Naive B cell (primary cell): ENCODE measurements at places on chromosomes 3 and 15.

DNA sequence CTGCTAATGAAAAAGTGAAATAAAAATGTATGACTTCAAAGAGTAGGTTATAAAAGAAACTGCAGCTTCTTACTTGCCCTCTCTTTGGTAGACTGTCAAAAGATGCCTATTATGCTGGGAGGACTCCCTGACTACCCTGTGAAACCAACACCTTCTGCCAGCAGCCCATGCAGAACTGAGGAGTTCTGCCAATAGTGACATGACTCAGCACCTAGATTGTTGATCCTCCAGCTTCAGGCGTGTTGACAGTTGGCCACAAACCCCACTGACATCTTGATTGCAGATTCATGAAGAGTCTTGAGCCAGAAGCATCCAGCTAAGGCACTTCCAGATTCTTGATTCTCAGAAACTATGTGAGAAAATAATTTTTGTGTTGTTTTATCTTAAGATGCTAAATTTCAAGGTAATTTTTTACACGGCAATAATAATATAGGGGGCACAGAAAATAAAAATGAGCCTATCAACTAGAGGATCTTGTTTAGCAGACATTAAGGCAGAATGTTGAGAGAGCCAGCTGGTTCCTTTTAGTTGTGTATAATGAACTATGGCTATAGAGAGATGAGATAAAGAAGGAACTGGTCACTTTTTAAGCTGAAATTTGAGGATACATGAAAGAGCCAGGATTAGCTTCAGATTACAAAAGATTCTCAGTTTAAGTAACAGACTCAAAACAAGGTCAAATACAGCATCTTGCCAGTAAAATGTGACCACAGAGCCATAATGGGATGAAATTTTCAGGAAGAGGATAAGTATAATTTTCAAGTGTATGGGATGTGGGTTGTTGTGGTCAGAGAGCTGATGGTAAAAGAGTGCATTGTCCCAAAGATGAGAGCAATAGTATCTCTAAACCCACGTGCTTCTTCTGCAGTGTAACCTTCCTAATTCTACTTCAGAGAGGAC lies 588.7 kb upstream of the CBLB start:
- DNase-seq: no peak

DNA sequence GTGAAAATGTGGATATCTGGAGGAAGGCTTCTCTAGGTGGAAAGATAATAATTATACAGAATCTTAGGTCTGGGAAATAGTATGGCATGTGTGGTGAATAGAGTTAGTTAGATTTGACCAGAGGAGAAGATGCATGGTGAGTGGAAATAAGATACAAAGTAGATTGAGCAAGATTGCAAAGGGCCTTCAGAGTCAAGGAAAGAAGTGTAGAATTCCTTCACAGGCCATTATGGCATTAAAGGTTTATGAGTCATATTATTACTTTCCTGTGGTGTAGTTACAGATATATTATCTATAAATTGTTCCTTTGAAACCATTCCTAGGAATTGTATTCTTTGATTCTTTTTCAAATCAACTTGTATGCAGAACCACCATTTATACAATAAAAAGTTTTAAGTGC lies 660.3 kb downstream of the SI start:
- DNase-seq: no peak

DNA sequence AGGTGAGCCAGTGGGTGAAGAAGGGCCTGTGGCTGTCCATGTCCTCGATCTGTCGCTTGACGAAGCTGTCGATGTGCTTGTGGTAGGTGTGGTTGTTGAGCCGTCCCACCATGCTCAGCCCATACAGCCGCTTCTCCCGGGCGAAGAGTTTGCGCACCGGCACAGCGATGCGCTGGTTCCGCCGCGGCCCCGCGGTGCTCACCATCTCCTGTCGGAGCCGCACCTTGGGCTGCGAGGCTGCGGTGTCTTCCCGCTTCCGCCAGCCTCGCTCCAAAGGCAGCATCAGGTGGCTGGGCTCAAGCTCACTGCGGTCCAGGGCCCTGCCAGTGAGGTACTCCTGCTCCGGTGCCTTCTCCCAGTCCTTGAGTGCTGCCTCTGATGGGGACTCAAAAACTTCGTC lies 34.0 kb upstream of the GRIP2 start:
- no peak for DNase-seq

- DNase-seq: no peak
Observed at GRCh38 chr3:5295191-5295690, 107.7 kb downstream of the EDEM1 start.

GRCh38 chr15:62533687-62534086 lies 368.6 kb upstream of the C2CD4B start:
- DNase-seq: no peak

DNA sequence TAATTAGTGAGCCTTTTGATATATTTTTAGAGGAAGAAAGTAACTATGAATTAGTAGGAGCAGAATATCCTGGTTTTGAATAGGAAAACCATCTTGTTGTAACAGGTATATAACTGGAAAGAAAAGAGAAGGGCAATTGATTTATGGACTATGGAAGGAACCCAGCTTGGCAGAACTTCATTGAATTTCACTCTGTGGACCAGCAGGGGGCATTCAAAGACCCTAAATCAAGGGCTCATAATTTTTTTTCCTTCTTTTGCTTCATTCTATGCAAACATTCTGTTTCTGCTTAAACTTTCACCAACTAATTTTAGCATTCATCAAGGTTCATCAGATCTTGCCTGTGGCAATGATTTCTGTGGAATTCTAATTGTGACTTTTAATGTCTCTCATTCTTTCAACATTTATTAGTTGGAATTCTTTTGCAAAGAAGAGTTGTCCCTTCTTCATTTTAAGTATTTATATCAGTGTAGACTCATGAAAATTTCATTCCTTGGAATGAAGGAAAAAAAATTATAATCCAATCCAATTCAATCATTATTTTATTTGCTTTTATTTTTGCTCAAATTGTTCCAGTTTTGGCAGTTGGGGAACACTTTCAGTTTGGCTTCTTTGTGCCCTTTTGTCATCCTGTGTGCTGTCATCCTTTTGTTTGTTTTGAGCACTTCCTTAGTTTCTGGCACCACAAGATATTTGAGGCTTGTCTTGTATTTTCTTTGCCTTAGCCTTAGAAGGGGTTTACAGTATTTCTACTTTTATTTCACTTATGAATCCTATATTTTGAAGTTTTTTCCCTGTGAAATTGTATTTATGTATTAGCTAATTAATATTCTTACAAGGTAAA lies 30.4 kb downstream of the NXPE3 start:
- peak; percentile 46 for DNase-seq

DNA sequence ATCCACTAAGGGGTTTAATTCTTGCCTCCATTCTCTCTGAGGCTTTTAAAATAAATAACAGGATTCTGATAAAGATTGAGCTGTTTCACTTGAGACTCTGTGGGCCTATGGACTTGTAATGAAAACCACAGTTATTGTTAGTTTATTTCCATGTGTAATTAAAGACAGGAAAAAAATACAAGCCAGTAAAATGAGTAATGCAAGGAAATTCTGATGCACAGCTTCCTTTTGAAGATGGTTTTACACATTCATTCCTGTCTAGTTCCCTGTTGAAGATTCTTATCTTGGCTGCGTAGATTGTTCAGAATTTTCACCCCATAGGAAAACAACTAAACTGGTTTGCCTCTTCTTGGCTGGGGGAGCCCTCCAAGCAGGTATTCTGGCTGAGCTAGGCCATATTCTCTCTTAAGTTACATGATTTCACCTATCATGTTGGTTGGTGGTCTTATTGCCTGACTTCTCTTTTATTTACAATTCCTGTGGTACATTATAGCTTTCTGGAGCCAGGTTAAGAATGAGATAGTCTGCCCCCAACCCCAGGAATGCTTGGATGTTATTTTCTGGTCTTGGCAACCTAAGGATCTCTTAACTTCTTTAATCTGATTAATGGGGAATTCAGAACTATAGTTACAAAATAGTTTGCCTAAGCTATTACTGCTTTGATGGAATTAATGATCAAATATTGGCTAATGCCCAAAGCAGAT lies 67.6 kb downstream of the MITF start:
- no peak for DNase-seq

- no peak for DNase-seq
Observed at GRCh38 chr3:46367811-46368210, 2.9 kb upstream of the CCR5 start.

DNA sequence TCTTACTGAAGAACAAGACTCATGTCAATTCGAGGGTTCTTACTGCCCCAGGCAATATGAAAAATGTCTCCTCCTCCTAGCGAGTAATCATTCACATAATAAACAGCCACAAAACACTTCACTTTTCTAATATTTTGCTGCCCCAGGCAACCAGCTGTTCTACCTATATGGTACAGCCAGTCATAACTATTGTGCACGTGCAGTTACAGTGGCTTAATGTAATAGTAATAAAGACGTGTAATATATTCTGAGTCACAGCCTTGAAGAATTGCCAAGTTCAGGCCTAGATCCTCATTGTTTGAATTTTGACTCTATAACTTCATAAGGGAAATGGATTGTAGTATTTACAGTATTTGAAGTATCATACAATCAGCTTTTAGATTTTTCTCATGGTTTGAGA lies 1250.0 kb upstream of the GBE1 start:
- no peak for DNase-seq

DNA sequence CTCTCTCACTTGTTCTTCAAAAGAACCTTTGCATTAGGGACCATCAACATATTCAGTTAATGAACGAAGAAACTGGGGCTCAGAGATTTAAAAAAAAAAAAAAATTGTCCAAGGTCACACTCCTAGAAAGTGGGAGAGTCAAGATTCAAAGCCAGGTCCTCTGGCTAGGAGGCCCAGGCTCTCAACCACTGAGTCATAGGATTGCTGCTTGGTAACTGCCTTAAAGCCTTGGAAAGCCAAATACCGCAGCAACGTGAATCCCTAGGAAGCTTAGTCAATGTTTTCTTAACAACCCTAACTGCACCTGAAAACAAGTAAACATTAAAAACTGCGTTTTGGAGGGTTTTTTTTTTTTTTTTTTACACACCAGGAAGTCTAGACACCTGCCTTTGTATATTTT lies 156.8 kb downstream of the WNT5A start:
- DNase-seq: no peak

GRCh38 chr3:108590460-108590859 lies 938 bp downstream of the DZIP3 start:
- no peak for DNase-seq

- no peak for DNase-seq
Observed at GRCh38 chr3:110583373-110583935, 488.2 kb upstream of the NECTIN3 start.

GRCh38 chr3:186381424-186382216 lies 19.6 kb upstream of the DGKG start:
- DNase-seq: no peak

DNA sequence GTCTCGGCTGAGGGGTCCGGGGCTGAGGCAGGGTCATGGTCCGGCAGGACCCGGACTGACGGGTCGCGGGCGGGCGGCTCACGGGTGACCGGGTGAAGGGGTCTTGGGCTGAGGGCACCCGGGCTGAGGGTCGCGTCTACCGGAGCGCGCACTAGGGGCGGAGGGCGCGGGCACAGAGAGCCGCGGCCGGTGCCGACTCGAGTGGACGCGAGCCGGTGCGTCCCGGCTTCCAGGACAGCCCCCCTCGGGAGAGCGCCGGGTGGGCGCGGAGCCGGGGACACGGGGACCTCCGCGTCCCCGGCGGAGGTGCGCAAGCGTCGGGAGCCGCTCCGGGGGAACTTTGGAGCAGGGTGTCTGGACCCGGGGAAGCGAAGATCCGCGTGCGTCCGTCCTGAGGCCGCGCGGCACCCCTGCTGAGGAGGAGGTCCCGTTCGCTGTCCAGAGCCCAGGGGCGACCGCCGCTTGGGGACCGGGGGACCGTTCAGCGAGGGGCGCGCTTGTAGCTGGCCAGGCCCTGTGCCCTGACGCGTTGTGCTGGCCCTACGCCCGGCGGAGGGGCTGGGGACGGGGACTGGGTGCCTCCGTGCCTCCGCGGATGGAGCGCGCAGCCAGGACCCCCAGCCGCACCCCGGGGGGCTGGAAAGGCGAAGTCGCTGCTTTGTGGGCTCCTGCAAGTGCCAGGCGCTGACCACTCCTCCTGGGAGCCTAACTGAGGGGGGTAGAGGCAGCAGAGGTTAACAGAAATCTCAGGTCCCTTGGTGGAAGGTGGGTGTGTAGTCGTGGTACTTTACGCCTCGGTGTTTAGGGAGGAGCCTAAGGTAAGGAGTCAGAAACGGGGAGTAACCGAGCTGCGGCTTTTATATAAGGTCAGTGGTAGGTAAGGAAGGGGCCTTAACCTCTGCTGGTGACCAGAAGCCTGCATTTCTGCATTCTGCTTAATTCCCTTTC lies at the start of gene PPARG:
PPARG (plus strand) TSS at position 889 of the 948 bp plus-strand sequence. CDS start 90,642 bp downstream, outside the sequence.
- DNase-seq: no peak

GRCh38 chr15:36108541-36108940 lies 470.9 kb upstream of the CDIN1 start:
- no peak for DNase-seq

GRCh38 chr3:114902691-114903101 lies 244.4 kb downstream of the ZBTB20 start:
- no peak for DNase-seq

- DNase-seq: no peak
Observed at GRCh38 chr15:57190208-57190607, 186.1 kb upstream of the CGNL1 start.

DNA sequence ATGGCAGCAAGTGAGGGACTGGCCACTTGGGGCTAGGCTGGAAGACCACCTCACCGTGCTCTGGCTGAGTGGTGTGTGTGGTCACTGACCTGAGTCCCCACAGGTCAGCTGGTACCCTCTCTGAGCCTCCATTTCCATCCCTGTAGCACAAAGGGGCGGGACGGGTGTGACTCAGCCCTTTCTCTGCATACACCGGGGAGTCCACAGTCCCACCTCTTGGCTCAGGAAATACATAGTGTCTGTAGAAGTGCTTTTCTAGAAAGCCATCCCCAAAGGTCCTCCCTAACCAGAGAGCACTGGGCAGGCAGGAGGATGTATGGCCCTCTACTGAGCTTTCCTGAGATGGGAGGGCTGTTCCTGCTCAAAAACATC lies 27.2 kb downstream of the WNT7A start:
- no peak for DNase-seq

DNA sequence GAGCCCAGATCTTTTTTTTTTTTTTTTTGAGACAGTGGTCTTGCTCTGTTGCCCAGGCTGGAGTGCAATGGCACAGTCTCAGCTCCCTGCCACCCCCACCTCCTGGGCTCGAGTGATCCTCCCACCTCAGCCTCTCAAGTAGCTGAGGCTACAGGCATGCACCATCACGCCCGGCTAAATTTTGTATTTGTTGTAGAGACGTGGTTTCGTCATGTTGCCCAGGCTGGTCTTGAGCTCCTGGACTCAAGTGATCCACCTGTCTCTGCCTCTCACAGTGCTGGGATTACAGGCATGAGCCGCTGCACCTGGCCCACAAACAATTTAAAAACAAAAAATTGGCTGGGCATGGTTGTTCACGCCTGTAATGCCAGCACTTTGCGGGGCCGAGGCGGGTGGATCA lies 22.6 kb upstream of the SLC6A6 start:
- DNase-seq: no peak
